ENCODE measurements at places on chromosomes 5 and 9.
A peak's percentile ranks its signal among the peaks of the same experiment; 100 is the strongest.

DNA sequence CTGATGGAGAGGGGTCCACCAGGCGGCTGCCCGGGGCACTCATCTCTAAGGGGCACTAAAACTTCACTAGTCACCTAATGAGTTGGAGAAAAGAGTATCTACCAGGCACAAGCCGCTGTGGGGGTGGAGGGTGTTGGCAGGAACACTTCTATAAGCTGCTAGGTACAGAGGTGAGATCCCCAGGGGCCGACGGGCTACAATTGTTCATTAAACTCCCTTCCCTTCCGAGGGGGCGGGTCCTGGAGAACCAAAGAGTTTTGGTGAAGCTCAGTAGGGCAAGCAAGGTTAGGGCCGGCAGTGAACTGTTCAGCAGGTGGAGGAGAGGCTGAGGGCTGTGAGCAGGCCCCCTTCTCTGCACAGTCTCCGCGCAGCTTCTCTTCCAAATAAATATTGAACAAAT, 78.7 kb upstream of the ARAP3 start:
- no peak for DNase-seq

GRCh38 chr9:80932181-80932580, 757.2 kb downstream of the TLE1 start:
- no peak for DNase-seq

DNA sequence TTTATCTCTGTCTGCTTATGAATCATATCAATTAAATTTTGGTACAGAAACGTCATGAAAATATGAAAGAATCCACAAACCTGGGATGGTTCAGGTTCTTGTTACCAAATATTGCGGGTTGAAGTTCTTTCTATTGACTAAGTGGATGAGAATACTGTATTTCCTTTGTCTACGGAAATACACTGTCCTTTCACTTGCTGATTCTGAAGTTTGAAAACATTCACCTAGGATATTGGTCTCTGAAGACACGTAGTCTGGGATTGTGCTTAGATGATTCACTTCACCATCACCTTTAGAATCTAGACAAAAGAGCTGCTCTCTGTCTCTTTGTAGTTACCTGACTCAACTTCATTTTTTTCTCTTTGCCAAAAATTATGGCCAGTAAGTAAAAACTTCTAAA, 222.4 kb downstream of the FBN2 start:
- DNase-seq: no peak

DNA sequence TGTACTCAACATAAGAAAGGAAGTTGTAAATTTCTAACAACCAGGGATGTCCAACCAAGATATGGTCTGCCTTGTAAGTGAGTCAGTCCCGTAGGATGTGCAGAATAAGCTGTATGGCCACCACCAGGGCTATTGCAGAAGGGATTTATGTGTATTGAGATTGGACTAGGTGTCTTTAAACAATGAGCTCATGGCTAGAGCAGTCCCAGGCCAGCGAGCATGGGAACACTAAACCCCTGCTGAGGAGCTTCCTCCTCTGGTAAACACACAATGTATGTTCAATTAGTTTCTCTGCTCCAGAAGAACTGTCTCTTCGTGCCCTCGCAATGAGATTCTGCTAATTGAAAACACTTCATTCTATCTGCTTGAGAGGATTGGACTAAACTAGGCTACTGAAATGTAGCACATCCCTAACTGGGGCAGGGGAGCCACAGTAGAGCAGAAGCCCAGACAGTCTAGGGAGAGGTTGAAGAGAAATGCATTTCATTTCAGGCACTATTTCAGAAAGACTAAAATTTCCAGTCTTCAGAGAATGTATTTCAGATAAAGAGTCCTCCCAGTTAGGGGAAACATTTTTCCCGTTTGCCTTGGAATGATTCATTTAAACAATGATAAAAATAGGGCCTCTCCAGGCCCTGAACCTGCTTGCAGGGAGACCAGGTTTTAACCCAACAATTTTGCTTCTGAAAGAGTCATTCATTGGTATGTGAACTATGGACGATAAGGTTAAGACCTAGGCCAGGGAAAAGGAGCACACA, 154.7 kb downstream of the FAM114A2 start:
- DNase-seq: peak; percentile 59

DNA sequence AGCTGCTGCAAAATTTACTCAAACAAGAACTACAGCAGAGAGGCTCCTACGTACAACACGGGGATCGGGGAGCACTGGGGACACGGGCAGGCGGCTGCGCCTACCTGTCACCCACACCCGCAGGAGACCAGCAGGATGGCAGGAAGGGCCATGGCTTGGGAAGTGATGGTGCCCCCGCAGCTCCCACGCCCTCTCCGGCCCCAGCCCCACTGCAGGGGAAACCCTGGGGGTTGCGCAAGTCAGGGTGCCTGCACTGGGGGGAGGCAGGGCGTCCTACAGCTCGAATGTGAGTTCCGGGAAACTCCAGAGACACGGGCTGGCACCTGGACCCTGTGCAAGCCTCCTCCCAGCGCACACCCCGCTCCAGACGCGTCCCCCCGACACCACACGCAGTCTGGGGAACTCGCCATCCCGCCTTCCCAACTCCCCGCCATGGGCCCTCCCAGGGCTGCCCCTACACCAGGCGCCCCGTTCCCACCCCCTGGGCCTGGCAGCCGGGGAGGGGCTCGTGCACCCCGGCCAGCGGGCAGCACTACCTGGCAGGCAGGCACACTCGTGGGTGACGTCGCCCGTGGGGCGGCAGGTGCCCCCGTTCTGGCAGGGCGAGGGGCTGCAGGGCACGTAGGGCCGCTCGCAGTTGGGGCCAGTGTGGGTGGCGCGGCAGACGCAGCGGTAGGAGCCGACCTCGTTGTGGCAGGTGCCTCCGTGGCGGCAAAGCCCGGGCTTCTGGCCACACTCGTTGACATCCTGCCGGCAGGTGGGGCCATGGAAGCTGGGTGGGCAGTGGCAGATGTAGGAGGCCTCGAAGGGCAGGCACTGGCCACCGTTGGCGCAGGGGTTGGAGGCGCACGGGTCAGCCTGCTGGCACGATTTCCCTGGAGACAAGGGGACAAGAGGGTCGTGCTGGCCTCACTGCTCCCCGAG, 23.3 kb downstream of the NOTCH1 start:
- no peak for DNase-seq

GRCh38 chr5:1503241-1504068, 20.3 kb downstream of the LPCAT1 start:
- DNase-seq: no peak

- DNase-seq: no peak
These were observed 226.6 kb upstream of the SLC24A2 start for GRCh38 chr9:20015427-20015931.

- DNase-seq: peak; percentile 57
These were observed 268.3 kb downstream of the PJA2 start for GRCh38 chr5:109141222-109142200.

DNA sequence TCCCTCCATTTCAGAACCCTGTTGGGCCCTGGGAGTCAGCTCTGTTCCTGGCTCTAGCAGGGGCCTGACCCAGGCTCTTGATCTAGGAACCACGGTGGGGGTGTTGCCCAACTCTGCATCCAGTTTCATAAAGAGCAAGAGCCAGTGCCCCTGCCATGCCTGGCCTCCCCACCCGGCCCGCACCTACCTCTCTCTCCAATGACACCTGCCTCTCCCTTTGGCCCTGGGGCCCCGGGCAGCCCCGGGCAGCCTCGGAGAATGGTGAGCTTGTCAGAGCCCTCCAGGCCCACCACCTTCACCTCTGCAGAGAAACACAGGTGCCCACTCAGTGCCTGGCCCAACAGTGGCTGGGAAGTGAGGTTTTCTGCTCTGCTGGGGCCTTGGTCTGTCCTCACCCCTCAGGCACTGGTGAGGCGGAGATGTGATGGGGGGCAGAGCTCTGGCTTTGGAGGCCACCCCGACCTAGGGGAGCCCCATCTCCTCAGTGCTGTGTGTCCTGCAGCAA, 1.5 kb downstream of the FCN1 start:
- DNase-seq: no peak

DNA sequence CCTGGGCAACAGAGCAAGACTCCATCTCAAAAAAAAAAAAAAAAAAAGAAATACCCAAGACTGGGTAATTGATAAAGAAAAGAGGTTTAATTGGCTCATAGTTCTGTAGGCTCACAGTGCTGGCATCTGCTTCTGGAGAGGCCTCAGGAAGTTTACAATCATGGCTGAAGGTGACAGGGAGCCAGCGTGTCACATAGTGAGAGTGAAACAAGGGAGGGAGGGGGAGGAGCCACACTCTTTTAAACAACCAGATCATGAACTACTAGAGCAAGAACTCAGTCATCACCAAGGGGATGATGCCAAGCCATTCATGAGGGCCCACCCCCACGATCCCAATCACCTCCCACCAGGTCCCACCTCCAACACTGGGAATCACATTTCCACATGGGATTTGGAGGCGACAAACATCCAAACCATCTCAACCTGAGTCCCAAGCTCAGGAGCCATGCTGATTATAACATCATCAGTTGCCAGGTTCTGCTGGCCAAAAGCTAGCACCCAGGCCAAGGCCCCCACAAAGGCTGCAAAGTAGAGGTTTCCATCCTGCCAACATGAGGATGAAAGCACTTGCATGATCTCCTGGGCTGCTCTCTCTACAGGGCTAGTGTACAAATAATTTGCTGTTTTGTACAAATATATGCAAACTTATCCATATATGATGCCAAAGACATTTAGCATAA, 15.3 kb downstream of the DENND1A start:
- no peak for DNase-seq

GRCh38 chr9:121637713-121638220, 13.7 kb upstream of the DAB2IP start:
- DNase-seq: peak; percentile 46

DNA sequence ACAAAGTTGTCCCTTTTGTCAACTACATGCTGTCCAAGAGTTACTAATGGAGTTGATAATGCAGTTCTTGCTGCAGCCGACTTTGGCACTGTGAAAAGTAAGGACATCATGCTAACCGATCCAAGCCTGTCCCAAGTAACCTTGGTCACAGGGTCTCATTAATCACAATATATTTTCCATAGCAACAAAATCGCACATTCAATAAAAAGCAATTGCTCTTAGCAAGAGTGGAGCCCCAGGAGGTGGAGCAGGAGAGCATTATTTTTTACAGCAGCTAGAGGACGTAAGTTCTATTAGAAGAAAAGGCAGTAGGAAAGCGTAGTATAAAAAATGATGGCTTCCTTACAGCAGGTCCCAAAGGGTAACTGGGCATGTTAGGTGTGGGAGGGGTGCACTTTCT, 570.3 kb downstream of the EBF1 start:
- DNase-seq: no peak

DNA sequence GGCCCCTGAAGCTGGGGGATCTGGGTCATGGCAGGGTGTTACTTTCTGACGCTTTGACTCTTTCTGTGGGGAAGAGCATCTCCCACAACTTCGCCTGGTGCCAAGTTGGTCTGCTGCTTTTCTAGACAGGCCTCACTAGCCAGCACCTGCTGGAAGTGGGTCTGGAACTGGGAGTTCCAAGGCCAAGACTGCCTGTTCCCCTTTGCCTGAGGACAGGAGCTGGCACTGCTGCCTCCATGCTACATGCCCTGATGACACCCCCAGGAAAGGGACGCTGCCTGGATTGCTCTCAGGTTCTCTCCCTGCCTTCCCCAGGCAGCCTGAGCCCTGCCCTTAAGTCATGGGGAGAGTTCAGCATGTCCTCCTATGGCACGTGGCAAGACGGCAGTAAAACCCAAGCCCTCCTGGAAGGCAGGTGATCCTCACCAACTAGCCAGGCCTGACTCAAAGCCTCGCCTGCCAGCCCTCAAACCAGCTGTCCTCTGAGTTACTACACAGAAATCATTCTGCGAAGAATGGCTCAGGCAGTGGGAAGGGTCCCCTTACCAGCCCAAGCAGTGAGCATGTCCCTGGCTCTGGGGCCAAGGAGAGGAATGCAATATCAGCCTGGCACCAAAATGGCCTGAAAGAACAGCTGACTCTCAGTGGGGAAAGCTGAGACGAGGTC, 35.8 kb downstream of the SEC61B start:
- DNase-seq: no peak

DNA sequence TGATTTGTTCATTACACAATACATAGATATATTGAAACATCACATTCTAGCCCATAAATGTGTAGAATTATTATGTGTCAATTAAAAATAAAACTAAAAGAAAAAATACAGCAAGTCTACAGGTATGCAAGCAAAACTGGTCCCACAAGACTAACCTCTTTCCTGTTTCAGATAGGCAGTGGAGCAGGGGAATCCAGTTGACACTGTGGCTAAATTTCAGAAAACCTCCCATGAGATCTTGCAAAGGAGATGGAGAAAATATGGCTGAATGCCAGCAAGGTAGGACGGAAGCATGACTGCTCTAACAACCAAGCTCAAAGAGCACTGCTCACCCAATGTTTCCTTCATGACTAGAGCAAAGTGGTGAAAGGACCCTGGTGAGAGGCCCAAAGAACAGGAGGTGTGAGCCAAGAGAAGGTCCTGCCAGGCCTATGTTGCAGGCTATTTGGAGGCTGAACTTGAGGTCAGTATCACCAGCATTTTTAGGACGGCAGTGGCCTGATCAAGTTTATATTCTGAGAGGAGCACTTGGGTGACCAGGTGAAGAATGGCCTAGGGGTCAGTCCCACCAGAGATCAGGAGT, 1.1 kb upstream of the SH3TC2 start:
- no peak for DNase-seq

GRCh38 chr9:81823672-81824554, 104.3 kb upstream of the SPATA31D4 start:
- no peak for DNase-seq

DNA sequence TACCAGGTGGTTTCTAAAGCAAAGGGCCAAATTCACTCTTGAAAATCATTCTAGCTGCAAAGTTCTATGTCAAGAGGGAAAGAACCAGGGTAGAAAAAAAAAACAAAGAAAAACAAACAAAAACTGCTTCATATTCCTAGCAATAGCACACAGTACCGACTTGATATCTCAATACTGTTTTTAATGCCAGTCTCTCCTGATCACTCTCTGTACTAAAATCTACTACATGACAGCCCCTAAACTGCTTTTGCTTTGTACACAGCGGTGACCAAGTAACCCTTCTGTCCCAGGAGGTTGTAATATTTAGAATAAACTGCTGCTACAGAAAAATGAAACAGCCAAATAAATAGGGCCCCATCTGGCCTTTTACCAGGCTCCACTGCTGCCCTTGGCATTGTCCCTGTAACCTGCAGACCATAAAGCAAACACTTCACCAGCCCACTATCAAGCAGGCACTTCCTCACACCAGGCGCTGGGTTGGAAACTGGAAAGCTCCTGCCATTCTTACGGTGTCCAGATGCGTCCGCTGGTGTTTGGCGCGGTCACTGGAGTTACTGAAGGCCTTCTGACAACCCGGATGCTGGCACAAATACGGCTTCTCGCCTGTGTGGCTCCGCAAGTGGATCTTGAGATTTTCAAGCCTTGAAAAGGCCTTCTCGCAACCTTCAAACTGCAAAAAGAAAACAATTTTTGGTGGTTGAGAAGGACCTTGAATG, 363.2 kb downstream of the GLIS3 start:
- no peak for DNase-seq

DNA sequence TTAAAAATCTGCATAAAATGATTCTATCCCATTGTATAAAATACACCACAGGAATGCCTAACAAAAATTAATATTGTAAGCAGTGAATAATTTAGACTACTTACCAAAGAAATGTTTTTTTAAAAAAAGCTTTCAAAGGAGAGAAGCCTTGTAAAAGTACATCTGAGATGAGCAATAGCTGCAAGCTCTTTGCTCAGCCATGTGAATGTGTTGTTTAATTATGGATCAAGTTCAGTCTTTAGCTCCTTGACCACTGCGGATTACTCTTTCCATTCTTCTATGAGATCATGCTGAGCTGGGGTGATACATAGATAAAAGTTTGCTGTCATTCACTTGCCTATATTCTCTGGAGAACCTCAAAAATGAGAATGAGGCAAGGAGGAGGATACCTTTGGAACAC, 782.4 kb upstream of the ZNF608 start:
- no peak for DNase-seq

Measured in fibroblast of mammary gland (primary cell).